ENCODE measurements at places on chromosomes 11 and 22.

- H3K4me1 ChIP-seq, result peaks cover 7% of the 10 kb centered on the region
- H3K36me3 ChIP-seq, result no peaks in the 10 kb centered on the region
- no peak overlapping the region for H3K4me3 ChIP-seq
- no peak overlapping the region for H3K27ac ChIP-seq
- no peak for DNase-seq
Observed at GRCh38 chr22:23604939-23605712, 25.0 kb upstream of the IGLL1 start.

DNA sequence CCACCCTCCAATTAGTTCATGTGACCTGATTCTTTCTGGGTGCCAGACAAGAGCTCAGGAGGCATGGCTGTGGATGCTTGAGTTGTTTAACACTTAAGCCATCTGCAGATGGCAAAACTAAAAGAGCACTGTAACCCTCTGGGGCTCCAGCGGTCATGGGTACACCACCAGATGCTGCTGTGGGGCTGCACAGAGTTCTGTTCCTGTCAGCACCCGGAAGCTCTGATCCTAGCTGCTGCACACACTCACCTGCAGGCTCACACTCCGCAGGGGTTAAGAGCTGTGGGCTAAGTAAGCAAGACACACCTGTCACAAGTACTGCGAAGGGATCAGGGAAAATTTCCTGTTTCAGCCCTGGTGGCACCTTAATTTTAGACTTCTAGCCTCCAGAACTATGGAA is 307.8 kb downstream of the C11orf87 start:
- no peaks in the 10 kb centered on the region for H3K27me3 ChIP-seq
- H3K4me3 ChIP-seq, result no peak overlapping the region
- H3K36me3 ChIP-seq, result no peaks in the 10 kb centered on the region

DNA sequence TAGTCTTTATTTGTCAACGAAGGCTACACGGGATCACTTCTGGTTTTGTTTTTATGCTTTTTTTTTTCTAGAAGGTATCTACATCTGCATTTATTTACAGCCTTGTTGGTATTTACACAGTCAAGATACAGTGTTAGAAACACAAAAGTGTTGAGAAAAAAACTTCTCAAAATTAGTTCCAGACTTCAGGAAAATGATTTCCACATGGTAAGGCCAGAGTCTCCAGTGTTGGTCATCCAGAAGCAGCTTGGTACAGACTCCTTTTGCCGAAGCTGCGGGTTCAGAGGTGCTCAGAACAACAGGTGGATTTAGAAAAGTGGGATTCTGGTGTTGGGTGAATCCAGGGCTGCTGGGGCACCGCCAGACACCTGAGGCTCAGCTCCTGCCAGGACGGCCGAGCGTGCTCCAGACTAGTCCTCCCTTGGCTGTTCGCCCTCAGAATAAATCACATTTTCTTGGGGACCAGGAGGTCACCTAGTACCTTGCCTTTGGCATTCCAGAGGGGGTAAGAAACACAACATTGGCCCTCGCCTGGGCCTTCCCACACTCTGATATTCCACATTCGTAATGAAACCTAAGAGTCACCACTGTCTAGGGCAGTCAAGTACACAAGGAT is 78.7 kb upstream of the NARS2 start:
- H3K27me3 ChIP-seq, result no peaks in the 10 kb centered on the region
- H3K36me3 ChIP-seq, result no peaks in the 10 kb centered on the region
- H3K4me1 ChIP-seq, result no peaks in the 10 kb centered on the region
- H3K4me3 ChIP-seq, result no peak overlapping the region

GRCh38 chr11:1436468-1437039 is 46.8 kb downstream of the BRSK2 start:
- H3K27ac ChIP-seq, result no peak overlapping the region
- no peaks in the 10 kb centered on the region for H3K27me3 ChIP-seq
- no peak for DNase-seq
- H3K4me1 ChIP-seq, result no peaks in the 10 kb centered on the region

DNA sequence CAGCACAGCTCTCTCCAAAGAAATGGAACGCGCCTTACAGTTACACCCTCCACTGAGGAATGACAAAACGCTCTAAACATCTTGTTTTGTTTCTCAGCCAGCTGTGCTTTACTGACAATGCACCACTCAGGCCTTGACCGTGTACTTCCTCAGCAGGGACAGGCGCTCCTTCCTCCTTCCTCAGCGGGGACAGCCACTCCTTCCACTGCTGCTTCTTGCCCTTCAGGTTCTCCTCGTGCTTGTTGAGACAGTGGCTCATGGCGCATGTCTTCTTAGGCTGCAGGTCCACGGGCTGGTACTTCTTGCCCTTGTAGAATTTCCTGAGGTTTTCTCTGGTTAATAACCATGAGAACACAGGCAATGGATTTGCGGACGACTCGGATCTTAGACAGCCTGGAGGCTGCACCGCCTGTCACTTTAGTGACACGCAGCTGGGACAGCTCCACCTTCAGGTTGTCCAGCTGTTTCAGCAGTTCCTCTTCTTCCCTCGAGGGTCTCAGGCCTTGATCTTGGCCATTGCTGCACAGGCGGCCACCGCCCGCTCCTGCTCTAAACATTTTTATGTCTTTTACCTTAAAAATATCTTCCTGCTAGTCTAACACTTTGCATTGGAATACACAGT is 613.8 kb downstream of the BRD1 start:
- H3K4me1 ChIP-seq, result no peaks in the 10 kb centered on the region
- H3K4me3 ChIP-seq, result no peak overlapping the region
- no peak for DNase-seq
- H3K27me3 ChIP-seq, result peaks cover 4% of the 10 kb centered on the region
- H3K27ac ChIP-seq, result no peak overlapping the region

DNA sequence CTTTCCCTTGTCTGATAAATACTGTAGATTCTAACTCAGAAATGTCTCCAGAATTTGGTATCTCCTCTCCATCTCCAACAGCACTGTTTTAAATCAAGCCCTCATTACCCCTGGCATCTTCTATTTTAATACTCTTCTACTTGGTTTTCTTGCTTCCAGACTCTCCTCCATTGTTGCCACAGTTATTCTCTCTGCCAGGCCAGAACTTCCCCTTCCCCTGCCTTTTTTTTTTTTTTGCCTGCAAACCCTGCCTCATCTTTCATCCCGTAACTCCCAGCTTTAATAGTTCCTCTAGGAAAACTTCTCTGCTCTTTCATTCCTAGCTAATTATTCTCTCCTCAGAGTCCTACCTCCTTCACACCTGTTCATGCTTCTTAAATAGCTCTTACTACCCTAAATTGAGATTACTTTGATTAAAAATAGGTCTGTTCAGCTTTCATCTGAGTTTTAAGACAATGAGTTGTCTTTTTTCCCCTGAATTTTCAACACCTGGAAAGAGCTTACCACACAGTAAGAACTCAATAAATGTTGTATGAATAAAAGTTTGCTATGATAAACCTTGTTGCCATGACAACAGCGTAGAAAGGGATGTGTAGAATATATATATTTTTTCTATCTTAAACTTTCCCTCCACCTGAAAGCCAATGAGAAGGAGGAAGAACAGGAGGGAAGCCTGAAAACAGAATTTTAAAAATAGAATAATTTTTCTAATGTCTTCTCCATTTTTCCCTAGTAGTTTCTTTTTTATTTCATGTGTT is 3.6 kb downstream of the IL18 start:
- H3K27me3 ChIP-seq, result peaks cover 27% of the 10 kb centered on the region
- peaks cover 8% of the 10 kb centered on the region for H3K4me1 ChIP-seq
- no peak for DNase-seq
- H3K36me3 ChIP-seq, result peaks cover 2% of the 10 kb centered on the region
- H3K4me3 ChIP-seq, result no peak overlapping the region

GRCh38 chr11:80987171-80987570 is 1546.3 kb upstream of the TENM4 start:
- DNase-seq, result no peak
- no peak overlapping the region for H3K27ac ChIP-seq
- no peak overlapping the region for H3K4me3 ChIP-seq
- H3K4me1 ChIP-seq, result no peaks in the 10 kb centered on the region
- H3K36me3 ChIP-seq, result no peaks in the 10 kb centered on the region

Measured in activated CD4-positive, alpha-beta T cell treated with anti-CD3 and anti-CD28 coated beads, Interleukin-2, amount 10 ng/mL, durations not matched to agents 7 days and 5 days (primary cell).